ENCODE measurements at places on chromosomes 6 and 20. TPM values are rescaled to one million over a fixed set of nuclear protein-coding genes. Genes with fewer than 3 reads are reported as not detected.

FAM135A gene
- total RNA-seq: 35.5 TPM

GRCh38 chr6:107539409-107539808 is 49.5 kb downstream of the SOBP start:
- DNase-seq: no peak

GRCh38 chr6:167855825-167856425 is 29.2 kb downstream of the AFDN start:
- DNase-seq: no peak

ENPP1 gene
- 0.39 TPM for total RNA-seq

GRCh38 chr20:2817891-2818595 is 1.9 kb downstream of the TMEM239 start:
- DNase-seq: no peak

- no peak for DNase-seq
Observed at GRCh38 chr6:89028774-89029173, 51.8 kb upstream of the PNRC1 start.

Data from OCI-LY7 (cell line).